H9 (cell line): ENCODE measurements at places on chromosomes 5 and 9. TPM values are rescaled to one million over a fixed set of nuclear protein-coding genes. Genes with fewer than 3 reads are reported as not detected.

- no peak for DNase-seq
Measured at GRCh38 chr9:68698943-68699509, 6.0 kb upstream of the PIP5K1B start.

- DNase-seq = no peak
Measured at GRCh38 chr5:108762660-108763059, 15.0 kb downstream of the FER start.

DNA sequence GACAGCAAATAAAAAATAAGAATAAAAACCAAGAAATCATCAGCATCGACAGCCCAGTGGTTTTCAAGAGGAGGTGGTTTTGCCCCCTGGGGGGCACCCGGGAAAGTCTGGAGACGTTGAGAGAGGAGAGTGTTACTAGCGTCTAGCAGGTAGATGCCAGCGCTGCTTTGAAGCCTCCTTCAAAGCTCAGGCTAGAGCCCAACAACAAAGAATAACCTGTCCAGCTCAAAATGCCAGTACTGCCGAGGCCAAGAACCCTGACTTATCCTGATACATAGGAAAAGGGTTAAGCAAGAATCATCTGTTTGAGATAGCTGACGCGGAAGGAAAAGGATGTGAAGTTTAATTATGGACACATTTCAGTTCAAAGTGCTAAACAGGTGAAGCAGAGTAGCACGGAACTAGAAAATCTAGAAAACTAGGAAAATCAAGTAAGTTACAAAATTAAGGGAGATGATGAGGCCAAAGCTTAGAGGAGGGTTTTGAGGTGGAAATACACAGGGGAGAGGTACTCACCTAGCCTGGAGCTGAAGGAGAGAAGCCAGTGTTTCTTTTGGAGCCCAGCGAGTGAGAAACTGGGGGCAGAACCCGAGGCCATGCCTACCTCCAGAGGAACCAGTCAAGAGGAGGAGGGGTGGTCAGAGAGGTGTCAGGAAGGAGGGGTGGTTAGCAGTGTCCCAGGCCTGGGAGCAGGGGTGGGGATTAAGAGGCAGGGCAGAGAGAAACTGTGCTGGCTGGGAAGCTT, 121.0 kb upstream of the RETREG1 start:
- peak; percentile 90 for DNase-seq

CDHR2 gene
- total RNA-seq = 0.90 TPM in 2 replicates

NUTM2F gene
- 0.15 TPM in 1 of 2 replicates, not detected in the other for total RNA-seq

POLK gene
- 7.6 and 9.9 TPM in 2 replicates for total RNA-seq

PCDHGA3 gene
- total RNA-seq = 0.88 and 0.94 TPM in 2 replicates

ZNF462 gene
- total RNA-seq = 159 and 164 TPM in 2 replicates
